ENCODE measurements at places on chromosomes 6 and 20.

DNA sequence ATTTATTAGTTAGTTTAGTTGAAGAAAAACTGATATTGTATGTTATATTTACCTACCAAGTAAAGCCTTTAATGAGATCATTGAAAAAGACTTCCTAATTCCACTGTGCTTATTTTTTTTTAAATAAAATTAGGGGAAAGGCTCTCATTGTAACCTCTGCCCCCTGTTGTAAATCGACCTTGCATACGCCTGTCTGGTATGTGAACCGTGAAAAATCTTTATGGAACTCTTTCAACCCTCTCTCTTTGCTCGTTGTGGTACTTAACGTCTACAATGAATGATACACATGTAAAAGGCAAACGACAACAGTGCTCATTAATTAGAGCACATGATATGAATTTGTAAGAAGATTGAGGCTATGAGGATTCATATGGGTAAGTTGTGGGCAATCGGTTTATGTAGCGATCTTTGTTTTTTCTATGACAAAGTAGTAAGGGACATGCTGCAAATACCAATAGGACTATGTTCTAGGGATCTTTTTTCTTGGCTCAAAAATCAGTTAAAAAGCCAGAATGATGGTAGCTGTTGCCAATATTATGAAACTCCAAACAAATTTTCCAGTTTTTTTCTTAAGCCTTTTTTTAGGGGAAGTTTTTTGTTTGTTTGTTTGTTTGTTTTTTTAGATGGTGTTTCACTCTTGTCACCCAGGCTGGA lies 119.0 kb upstream of the MCHR2 start:
- no peak for DNase-seq

- DNase-seq, result no peak
Observed at GRCh38 chr6:131368198-131368911, 204.7 kb upstream of the ARG1 start.

DNA sequence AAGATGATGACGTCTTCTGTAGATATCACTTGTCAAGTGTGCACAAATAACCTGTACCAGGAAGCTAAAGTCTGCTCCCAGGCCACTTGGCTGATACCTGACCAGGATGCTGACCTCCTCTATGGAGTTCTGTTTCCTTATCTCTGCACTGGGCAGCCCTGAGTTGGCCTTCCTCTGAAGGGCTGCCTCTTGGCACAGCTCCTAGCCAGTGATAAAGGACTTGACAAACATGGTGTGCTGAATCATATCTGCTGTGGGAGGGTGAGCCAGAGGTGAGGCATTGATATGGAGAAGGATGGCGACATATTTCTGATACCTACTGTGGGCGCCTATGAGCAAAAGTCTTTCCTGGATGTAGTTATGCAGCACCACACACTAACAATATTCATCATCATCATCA lies 32.8 kb upstream of the FOXA2 start:
- no peak for DNase-seq

DNA sequence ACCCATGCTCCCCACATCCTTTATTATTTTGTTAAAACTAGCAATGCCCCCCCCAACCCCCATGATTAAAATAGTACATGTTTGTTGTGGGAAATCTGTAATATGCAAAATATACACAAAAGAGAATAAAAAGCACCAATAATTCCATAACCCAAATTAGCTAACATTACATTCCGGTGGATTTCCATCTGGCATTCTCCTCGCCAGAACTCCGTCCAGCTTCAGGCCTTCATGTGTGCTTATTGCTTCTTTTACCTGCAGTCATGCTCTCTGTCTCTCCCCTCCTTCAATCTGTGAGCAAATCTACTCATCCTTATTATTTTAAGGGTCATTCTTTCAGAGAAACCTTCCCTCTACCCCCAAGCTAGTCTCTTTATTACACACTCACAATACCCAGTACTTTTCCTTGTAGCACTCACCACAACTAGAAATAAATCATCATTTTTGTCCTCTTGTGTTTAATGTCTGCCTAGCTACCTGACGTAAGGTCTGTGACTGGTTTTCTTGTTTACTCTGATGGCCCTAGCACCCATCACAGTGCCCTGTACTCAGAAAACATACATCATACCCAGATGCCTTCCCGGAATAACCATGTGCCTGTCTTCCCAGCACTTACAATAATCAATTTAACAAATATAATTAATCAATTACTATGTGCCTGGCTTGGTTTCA lies 25.6 kb upstream of the IER3 start:
- no peak for DNase-seq

GRCh38 chr6:32742374-32742773 lies 1.2 kb downstream of the HLA-DQA2 start:
- DNase-seq, result no peak

GRCh38 chr6:131040866-131041265 lies 22.2 kb downstream of the EPB41L2 start:
- no peak for DNase-seq

GRCh38 chr20:50303573-50304500 lies 113.2 kb downstream of the CEBPB start:
- DNase-seq, result no peak
